GM04504 (cell line): ENCODE measurements at places on chromosomes 4 and X.

DNA sequence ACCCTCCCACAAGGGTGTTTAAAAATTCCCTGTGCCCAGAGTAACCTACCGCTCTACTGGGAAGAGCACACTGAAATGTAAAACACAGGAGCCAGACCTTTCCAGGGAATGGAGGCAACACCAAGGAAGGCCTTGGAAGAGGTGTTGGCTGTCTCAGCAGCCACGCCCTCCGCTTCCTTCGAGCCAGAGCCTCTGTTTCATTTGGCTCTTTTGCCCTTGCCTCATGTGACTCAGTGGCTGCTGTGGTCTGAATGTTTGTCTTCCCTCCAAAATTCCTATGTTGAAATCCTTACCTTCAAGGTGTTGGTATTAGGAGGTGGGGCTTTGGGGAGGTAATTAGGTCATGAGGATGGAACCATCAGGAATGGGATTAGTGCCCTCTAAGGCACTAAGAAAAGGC, 11.3 kb downstream of the SCD5 start:
- no peak for DNase-seq

- DNase-seq, result no peak
These were observed 8.2 kb downstream of the RTL3 start for GRCh38 chrX:78650906-78651437.

GRCh38 chrX:132041015-132041414, 17.9 kb downstream of the STK26 start:
- no peak for DNase-seq

- peak; percentile 37 for DNase-seq
These were observed 32.1 kb downstream of the ZGRF1 start for GRCh38 chr4:112604589-112604988.

GRCh38 chr4:2461246-2461960, 7.5 kb upstream of the RNF4 start:
- no peak for DNase-seq

- DNase-seq, result no peak
These were observed 111.7 kb downstream of the FRMPD4 start for GRCh38 chrX:12249997-12250396.

- DNase-seq, result no peak
These were observed 258.2 kb downstream of the PPP1R2C start for GRCh38 chrX:42519666-42520231.

DNA sequence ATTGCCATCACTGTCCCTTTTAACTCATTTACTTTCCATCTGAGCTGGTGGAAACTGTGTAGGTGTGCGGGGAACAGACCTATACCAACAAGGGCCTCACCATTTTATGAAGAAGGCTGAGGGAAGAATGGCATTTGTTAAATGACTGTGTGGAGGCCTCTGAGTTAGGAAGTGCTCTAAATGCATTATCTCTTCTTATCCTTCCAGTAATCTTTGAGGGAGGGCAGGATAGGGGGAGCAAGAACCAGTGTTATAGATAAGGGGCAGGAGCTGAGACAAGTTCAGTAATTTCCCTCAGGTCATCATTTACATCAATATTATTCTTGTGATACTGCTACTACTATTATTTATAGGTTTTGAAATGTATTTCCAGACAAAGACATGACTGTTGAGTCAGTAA, 122.4 kb upstream of the PDLIM3 start:
- no peak for DNase-seq

DNA sequence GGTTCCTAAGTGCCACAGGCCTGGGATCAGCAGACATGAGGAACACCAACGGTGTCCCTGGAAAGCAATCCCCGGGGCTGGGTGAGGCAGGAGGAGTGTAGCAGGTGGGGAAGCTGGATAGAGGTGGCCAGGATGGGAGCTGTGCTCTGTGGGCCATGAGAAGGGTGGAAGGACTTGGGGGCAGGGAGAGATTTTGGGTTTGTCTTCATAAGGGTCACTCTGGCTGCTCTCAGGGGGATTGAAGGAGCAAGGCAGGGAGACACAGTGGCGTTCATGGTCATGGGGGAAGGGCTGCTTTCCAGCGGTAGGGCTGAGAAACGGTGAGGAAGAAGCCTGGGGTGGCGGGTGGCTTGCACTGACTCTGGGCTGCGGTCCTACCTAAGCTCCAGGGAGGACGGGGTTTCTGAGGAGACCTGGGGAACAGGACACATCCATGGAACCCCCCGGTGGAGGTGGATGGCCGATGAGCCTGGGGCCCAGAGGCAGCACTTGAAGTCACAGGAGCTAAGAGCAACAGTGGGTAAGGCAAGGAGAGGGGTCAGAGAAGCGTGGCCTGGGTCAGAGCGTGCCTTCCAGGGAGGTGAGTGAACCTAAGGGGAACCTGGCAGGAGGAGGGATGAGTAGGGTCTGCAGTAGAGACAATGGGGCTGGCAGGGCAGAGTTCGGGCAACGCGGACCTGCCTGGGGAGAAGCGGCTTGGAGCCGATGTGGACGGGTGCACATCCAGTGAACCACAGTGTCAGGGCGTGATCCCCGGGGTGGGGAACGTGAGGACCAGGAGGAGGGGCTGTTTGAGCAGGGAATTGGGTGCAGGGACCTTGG, 12.4 kb upstream of the CTBP1 start:
- DNase-seq, result no peak

- no peak for DNase-seq
These were observed 241.2 kb upstream of the CTSO start for GRCh38 chr4:156194896-156195295.

- no peak for DNase-seq
These were observed 1419.8 kb downstream of the ARAP2 start for GRCh38 chr4:34824515-34824914.

GRCh38 chrX:133639726-133640125, 224.4 kb upstream of the GPC4 start:
- DNase-seq, result no peak

GRCh38 chr4:105243446-105243845, 96.8 kb downstream of the TET2 start:
- DNase-seq, result no peak

DNA sequence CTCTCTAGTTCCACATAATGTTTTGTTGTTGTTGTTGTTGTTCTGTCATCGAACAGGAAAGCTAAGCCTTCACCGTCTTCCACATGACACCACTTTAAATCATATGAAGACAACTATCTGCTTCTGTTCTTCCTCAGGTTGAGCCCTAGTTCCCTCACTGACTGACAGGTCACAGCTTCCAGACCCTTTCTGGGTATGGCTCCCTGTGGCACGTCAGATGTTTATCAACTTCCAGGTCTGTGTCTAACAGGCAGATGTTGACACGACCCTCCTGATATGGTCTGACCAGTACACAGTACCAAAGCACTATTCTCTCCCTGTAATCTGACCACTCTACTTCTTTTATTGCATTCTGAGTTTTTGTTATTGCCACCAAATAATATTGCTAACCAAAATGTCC, 51.4 kb downstream of the PRDM5 start:
- DNase-seq, result no peak

DNA sequence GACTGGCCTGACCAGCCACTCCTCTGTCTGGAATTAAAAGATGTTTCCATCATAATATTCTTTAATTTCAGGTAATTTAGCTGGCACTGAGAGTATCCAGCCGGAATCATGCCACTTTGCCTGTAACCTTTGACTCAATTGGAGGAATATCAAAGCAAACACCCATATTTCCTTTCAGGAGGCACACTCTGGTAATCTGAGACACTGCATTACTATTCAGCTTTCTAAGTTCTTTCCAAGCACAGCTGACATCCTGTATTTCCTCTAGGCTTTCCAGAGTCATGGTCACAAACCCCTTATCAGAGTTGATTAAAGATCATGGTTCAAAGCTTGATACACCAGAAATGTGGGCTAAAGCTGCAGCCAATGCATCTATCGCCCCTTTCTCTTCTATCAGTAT, 29.3 kb downstream of the INTS12 start:
- DNase-seq, result no peak

GRCh38 chr4:134201216-134202161, at the start of gene PABPC4L:
Gene PABPC4L, minus strand, starts transcription at chr4:134201789. Its CDS starts 770 bp downstream, at chr4:134201019.
- DNase-seq, result peak; percentile 50

DNA sequence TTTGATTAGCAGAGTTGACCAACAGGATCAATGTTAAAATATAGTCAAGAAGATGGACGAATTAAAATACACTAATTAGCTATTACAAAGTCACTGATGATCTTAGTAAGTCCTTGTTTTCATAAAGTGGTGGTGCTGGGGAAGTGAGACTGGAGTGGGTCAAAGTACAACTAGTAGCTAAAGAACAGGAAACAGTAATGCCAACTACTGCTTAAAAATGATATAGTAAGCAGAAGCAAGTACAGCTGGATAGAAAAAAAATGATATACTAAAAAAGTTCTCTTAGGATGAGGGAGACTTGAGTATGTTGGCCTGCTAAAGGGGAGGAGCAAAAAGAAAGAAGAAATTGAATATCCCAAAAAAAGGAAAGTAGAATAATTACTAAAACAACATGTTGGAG, 580.8 kb upstream of the FTHL17 start:
- no peak for DNase-seq
